ENCODE measurements at places on chromosomes 1 and 21.

DNA sequence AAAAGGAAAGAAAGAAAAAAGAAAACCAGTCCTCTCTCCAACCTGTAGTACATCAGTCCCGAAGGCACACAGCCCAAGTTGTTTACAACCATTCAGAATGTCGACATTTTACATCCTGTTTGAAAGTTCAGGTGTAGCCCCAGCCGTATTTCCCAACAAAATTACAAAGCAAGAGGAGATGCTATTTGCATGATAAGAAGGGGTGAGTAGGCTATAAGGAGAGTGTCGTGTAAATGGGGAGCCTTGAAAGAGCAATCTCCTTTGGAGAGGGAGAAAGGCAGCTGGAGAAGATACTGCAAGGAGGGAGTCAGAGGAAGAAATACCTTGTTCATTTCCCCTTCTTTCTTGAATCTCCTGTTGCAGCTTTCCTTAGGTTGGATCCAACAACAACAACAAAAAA, 35.5 kb upstream of the DENND1B start:
- no peak overlapping the region for H3K4me3 ChIP-seq
- H3K27me3 ChIP-seq: peaks cover 2% of the 10 kb centered on the region
- no peaks in the 10 kb centered on the region for H3K36me3 ChIP-seq

DNA sequence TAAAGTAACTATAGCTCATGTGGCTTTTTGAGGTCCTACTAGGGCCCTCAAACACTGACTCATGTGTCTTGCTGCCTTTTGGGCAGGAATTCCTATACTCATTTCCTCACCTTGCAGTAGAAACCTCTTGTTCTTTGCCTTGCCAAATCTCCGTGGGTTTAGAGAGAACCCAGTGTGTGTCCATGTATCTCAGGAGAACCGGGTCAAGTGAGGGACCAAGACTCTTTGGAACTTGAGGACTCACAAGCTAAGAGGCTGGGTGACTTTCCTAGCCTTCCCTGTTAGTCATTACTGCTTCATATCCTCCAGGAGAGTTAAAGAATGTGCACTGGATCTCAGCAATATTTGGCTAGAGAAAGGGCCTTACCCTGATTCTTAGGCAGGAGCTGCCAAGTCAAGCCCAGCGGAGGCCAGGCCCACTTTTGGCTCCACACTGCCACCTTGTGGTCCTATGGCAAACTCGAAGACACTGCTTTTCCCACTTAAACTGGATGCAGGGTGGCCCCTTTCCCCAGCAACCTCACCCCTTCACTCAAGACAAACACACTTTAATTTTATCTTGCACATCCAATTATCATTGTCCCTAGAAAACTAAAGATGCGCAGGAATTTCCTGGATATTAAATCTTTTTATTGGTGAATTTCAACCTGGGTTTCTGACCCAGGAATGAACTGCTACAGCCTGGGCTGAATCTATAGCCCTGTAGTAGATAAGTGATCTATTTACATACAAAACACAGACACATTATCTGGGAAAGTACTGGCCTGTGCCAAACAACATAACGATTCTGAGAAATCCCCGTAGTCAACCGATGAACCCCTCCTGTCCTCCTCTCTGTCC, 10.6 kb downstream of the AVPR1B start:
- peaks cover 6% of the 10 kb centered on the region for H3K4me1 ChIP-seq
- DNase-seq: peak; percentile 78
- no peaks in the 10 kb centered on the region for H3K36me3 ChIP-seq
- H3K4me3 ChIP-seq: no peak overlapping the region
- no peak overlapping the region for H3K27ac ChIP-seq
- H3K27me3 ChIP-seq: peaks cover 32% of the 10 kb centered on the region

GRCh38 chr1:154866257-154867063, 3.6 kb downstream of the KCNN3 start:
- no peaks in the 10 kb centered on the region for H3K36me3 ChIP-seq
- H3K4me3 ChIP-seq: no peak overlapping the region
- H3K27me3 ChIP-seq: peaks cover 43% of the 10 kb centered on the region
- H3K4me1 ChIP-seq: peaks cover 60% of the 10 kb centered on the region
- H3K27ac ChIP-seq: no peak overlapping the region
- no peak for DNase-seq

- H3K4me1 ChIP-seq: peaks cover 6% of the 10 kb centered on the region
- H3K4me3 ChIP-seq: no peak overlapping the region
Measured at GRCh38 chr1:86696522-86696921, 7.9 kb upstream of the SH3GLB1 start.

GRCh38 chr1:193322211-193322610, 135.8 kb upstream of the B3GALT2 start:
- DNase-seq: peak; percentile 50
- peak overlapping the region; percentile 27 for H3K27ac ChIP-seq
- H3K36me3 ChIP-seq: peaks cover 56% of the 10 kb centered on the region
- peak overlapping the region; percentile 55 for H3K4me3 ChIP-seq
- peaks cover 58% of the 10 kb centered on the region for H3K4me1 ChIP-seq

DNA sequence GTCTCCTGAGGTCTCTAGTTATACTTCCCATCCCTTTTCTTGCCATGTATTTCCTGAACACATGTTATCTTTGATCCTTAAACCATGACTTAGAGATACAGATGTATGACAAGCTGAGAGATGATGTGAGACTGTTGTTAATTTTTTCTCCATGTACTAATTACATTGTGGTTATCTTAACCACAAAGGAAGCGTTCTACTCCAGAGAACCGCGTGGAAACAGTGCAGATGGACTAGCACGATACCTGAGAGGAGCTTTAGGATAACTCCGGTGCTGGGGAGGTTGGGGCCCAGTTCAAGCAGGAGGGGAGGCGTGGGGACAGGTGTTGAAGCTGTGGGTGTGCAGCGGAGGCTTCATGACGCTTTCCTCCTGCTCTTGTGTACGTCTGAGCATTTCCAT, 17.5 kb downstream of the PDE9A start:
- no peaks in the 10 kb centered on the region for H3K36me3 ChIP-seq
- no peak overlapping the region for H3K27ac ChIP-seq
- no peak for DNase-seq
- peaks cover 7% of the 10 kb centered on the region for H3K27me3 ChIP-seq

GRCh38 chr1:56676571-56677035, 31.5 kb downstream of the PRKAA2 start:
- no peak overlapping the region for H3K4me3 ChIP-seq
- H3K36me3 ChIP-seq: no peaks in the 10 kb centered on the region
- no peak overlapping the region for H3K27ac ChIP-seq
- H3K4me1 ChIP-seq: peaks cover 8% of the 10 kb centered on the region
- peak; percentile 74 for DNase-seq

DNA sequence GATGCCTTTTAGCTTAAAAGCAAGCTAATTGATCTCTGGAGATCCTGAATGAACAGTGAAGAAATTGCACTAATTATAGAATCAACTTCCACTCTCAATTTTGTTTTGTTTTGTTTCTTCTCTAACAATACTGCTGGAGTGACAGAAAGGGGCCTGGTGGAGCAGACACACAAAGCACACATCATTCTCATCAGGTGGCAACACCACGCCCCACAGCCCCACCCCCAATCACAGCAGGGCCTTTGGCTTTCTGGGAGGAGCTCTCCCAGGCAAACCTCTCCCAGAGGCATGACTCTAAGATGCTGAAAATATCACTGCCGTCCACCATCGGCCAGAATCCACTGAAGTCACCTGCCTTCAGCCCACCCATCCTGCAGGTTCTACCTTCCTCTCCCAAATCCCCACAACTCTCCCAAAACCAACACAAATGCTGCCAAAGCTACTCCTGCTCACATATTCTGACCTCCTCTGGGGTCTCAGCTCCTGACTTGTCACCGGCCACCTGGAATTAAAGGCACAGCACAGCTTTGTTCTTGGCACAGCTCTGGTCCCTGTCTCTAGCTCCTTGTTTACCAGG, 120.7 kb downstream of the GRIK3 start:
- no peaks in the 10 kb centered on the region for H3K27me3 ChIP-seq
- H3K4me3 ChIP-seq: no peak overlapping the region
- peaks cover 16% of the 10 kb centered on the region for H3K36me3 ChIP-seq
- no peak for DNase-seq
- no peak overlapping the region for H3K27ac ChIP-seq
- H3K4me1 ChIP-seq: no peaks in the 10 kb centered on the region

GRCh38 chr1:32014948-32015273, 1.2 kb downstream of the KHDRBS1 start:
- H3K4me3 ChIP-seq: peak overlapping the region; percentile 97
- peaks cover 28% of the 10 kb centered on the region for H3K4me1 ChIP-seq
- peak overlapping the region; percentile 90 for H3K27ac ChIP-seq
- peaks cover 24% of the 10 kb centered on the region for H3K36me3 ChIP-seq

Data from HFFc6 (cell line).